ENCODE measurements at places on chromosomes 2 and 18. TPM values are rescaled to one million over a fixed set of nuclear protein-coding genes. Genes with fewer than 3 reads are reported as not detected.

Gene TFCP2L1
- 0.04 TPM for total RNA-seq

Gene TEKT4
- total RNA-seq: 0.08 TPM

Gene CCDC148
- not detected for total RNA-seq

Gene SERPINB10
- not detected for total RNA-seq

Gene UGT1A3
- not detected for total RNA-seq
